ENCODE measurements at places on chromosomes 4 and X. TPM values are rescaled to one million over a fixed set of nuclear protein-coding genes. Genes with fewer than 3 reads are reported as not detected.

Gene HDX
- total RNA-seq, result 1.7 TPM

GRCh38 chr4:177511611-177512010 lies 69.4 kb upstream of the AGA start:
- no peak overlapping the region for H3K27ac ChIP-seq
- no peak overlapping the region for H3K4me3 ChIP-seq
- H3K4me1 ChIP-seq, result no peaks in the 10 kb centered on the region
- H3K27me3 ChIP-seq, result no peaks in the 10 kb centered on the region

DNA sequence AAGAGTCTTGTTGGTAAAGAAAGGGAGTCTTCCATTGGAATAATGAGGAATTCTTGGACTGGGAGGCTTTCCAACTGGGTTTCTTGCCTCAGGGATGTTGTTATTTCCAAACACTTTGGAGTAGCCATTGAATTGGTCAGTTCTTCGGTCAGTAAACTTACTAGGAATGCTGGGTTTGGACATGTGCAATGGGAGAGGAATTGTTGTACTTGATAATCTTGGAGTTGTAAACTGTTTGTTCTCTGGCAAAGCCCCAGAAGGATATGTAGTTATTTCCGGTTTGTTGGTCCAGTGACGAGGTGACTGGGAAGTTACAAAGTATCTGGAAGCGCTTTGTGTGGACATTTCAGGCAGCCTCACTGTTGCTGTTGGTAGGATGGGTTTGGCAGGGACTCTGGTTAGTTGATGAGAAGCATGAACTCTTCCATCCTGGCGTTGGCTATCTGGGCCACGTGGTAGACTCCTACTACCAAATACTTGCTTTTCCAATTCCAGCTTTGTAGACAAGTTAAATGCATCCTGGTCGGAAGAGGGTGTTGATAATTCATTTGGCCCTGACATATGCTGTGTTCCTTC lies 25.9 kb downstream of the MXRA5 start:
- DNase-seq, result no peak
- no peak overlapping the region for H3K4me3 ChIP-seq
- H3K4me1 ChIP-seq, result no peaks in the 10 kb centered on the region
- no peaks in the 10 kb centered on the region for H3K36me3 ChIP-seq

- no peak overlapping the region for H3K4me3 ChIP-seq
- H3K36me3 ChIP-seq, result no peaks in the 10 kb centered on the region
- no peak overlapping the region for H3K27ac ChIP-seq
Measured at GRCh38 chr4:53748328-53748772, 157.1 kb upstream of the LNX1 start.

DNA sequence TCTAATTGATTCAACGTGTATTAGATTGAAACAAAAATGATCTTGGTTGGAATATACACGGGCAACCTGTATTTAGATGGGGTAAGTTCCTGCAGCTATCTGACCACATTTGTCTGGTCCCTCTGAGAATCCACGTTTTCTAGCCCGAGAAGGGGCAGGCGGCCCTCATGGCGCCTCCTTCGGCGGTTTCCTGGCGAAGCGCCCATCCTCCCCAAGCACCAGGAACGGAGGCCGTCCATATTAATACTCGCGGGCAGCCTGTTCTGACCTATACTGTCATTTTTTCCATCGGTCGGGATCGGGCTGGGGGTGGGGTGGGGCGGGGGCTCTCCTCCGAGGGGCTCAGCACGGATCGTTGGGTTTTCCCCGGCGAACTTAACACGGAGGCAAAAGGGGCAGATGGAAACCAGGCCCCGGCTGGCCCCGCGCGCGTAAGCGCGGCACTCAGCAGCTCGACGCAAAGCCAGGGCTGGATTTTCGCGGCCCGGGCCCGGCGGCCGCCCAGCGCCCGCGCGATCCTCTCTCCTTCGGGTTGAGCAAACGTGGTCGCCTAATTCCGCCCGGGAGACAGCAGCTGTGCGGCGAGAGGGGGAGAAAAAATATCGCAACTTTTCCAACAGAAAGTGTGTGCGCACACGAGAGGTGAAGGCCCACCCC lies 77.2 kb upstream of the BCOR start:
- H3K4me1 ChIP-seq, result peaks cover 12% of the 10 kb centered on the region
- peak; percentile 82 for DNase-seq
- H3K27ac ChIP-seq, result peak overlapping the region; percentile 99
- H3K27me3 ChIP-seq, result no peaks in the 10 kb centered on the region
- peak overlapping the region; percentile 46 for H3K4me3 ChIP-seq

DNA sequence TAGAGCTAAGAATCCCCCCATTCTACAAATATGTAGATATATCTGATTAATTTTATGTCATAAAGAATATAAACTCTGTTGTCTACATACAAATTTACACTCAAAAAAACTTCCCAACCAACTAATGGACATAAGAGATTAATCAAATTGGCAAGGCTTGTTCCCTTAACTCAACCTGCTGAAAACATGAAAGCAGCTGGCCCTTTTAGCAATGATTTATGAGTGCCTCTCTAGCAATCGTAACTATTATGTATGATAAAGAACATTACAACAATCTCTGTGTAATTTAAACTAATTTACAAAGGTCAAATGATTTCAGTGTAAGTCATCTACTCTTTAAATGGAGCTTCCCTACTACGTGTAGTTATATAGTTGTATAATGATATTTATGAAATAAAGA lies 83.1 kb upstream of the FTHL17 start:
- no peak overlapping the region for H3K27ac ChIP-seq
- H3K4me3 ChIP-seq, result no peak overlapping the region
- H3K36me3 ChIP-seq, result no peaks in the 10 kb centered on the region
- no peaks in the 10 kb centered on the region for H3K27me3 ChIP-seq

DNA sequence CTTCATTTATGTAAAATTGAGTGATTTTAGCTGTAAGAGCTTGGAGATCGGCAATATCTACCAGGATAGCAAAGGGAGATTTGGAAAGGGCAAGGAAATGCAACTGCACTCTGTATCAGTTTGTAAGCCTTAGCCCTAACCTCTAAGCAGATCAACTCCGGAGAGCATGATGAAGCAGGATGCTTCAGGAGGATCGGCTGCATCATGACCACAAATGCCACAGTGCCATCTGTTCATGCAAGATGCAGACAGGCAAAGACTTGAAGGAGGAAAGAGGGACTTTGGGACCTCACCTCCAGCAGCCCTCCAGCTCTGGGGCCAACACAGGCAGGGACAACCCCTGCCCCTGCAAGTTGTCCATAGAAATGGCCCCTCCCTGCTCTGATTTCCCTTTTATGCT lies 377.6 kb upstream of the GATB start:
- no peaks in the 10 kb centered on the region for H3K36me3 ChIP-seq
- no peaks in the 10 kb centered on the region for H3K4me1 ChIP-seq
- no peak for DNase-seq
- H3K4me3 ChIP-seq, result no peak overlapping the region

- H3K27me3 ChIP-seq, result no peaks in the 10 kb centered on the region
- no peak overlapping the region for H3K27ac ChIP-seq
- H3K4me1 ChIP-seq, result no peaks in the 10 kb centered on the region
- no peak overlapping the region for H3K4me3 ChIP-seq
- no peak for DNase-seq
Measured at GRCh38 chr4:4726051-4726450, 133.4 kb upstream of the MSX1 start.
